Mesenchymal stem cell (in vitro differentiated cells and primary cell): ENCODE measurements at places on chromosomes 2 and 18.

DNA sequence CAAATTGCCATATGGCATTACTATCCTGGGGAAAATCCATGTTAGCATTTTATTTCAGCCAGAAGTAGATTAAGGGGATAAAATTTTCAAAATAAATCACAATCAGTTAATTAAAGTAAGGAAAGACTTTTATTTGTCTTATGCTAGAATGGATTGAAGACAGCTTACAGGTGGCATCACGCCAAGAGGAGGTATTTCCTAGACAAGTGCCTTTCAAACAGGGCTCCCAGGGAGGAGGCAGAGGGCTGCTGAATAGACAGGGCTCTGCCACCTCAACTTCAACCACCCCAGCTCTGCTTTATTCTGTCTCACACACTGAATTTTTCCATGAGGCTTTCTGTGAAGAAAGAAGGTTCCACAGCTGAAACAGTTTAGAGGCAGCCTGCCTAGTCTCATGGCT is 12.2 kb downstream of the CCDC68 start:
- no peak overlapping the region for H3K27ac ChIP-seq
- no peak overlapping the region for H3K4me3 ChIP-seq
- H3K36me3 ChIP-seq, result no peaks in the 10 kb centered on the region
- DNase-seq, result no peak
- H3K4me1 ChIP-seq, result peaks cover 2% of the 10 kb centered on the region

- H3K4me1 ChIP-seq, result peaks cover 1% of the 10 kb centered on the region
- no peak overlapping the region for H3K4me3 ChIP-seq
- no peaks in the 10 kb centered on the region for H3K27me3 ChIP-seq
- DNase-seq, result no peak
Measured at GRCh38 chr2:142867136-142867535, 10.3 kb upstream of the KYNU start.

GRCh38 chr2:216698895-216699294 is 3.5 kb upstream of the IGFBP5 start:
- peak; percentile 81 for DNase-seq
- H3K27me3 ChIP-seq, result no peaks in the 10 kb centered on the region
- H3K4me3 ChIP-seq, result no peak overlapping the region
- H3K27ac ChIP-seq, result no peak overlapping the region
- peaks cover 19% of the 10 kb centered on the region for H3K4me1 ChIP-seq

DNA sequence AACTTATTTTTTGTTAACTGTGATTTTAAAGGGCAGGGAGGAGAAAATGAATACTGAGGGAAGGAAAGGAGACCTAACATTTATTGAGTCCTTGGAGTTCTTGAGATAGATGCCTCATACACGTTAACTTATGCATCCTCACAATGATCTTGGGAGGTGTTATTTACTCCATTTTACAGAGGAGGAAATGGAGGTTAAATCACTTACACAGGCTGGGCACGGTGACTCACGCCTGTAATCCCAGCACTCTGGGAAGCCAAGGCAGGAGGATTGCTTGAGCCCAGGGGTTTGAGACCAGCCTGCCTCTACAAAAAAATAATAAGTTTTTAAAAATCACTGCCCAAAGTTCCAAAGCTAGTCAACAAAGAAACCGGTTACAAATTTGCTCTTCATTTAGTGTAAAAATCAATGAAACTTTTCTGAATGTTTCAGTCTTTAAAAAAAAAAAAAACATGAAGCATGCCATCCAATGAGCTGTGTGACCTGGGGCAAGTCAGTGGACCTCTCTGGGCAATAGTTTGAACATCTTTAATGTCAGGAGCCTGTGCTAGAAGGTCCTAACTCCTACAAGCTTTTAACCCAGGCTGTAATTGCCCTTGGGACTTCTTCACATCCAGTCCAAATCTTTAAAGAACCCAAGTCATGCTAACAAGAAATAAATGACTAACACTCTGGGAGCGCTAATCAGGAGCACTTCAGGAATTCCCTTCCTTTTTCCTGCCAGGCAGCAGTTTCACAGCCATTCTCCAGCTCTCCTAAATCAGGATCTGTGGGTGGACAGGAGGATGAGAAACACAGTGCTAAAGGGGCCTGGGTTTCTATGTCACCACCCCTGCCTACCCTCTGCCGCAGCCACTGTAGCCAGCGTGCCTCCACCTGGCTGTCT is 176.4 kb downstream of the TMEM247 start:
- no peaks in the 10 kb centered on the region for H3K36me3 ChIP-seq
- peaks cover 3% of the 10 kb centered on the region for H3K4me1 ChIP-seq
- DNase-seq, result peak; percentile 72
